ENCODE measurements at places on chromosomes 5 and 9.

DNA sequence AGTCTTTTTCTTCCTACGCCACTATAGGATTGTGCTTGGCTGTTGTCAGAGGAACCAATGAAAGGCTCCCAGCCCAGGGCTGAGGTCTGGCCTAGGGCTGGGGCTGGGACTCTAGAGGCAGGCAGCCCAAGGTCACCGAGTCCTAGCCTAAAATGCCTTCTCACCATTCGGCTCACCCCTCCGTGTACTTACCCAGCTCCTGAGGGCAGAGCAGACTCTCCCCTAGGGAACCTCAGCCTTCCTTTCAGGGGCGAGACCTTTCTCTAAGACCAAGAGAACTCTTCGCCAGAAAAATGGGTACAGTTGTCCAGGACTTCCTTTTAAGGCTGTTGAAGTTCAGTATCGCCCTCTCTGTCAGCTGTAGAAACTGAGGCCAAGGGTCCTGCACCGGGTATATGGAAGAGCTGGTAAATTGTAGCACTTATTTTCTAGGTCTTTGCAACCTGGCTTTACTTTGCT is 1.7 kb upstream of the SPRY4 start:
- no peak for DNase-seq

- no peak for DNase-seq
These were observed 139.3 kb downstream of the EMB start for GRCh38 chr5:50301756-50302155.

DNA sequence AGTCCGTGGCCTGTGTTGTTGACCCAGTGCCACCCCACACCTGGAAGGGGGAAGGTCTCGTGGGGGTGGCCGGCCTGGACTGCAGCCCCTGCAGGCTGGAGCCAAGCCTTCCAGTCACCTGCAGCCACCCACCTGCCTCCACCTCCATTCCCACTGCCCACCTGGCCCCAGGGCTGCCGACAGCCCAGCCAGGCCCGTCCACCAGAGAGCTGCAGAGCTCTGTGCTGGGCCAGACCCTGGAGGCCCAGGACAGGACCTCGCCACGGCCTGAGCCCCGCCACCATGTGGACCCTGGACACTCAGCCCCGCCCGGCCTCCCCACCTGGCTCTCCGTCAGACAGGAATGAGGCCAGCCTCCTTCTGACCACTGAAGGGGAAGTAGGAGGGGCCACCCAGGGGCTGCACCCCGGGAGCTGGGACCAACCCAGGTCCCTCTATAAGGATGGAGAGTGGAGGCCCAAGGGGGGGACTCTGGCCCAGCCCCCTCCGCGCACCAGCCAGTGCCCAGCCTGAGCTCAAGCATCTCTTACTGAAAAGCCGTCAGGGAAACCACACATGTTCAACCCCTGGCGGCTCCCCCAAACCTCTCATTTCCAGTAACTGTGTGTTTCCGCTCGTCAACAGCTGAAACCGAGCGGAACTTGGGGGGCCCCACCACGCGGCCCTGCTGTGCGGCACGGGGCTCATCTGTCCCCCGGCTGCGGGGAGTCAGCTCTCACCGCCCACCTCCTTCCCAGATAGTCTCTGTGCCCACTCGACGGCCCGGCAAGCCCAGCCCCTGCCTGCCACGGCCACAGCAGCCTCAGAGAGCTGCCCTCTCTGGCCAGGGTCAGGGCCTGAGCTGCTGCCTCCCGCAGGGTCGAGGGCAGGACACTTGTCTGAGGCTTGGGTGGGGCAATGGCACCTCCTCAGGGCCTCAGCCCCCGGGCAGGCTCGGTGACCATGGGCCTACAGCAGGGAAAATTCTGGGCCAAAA is 12.8 kb downstream of the NOTCH1 start:
- DNase-seq = no peak

DNA sequence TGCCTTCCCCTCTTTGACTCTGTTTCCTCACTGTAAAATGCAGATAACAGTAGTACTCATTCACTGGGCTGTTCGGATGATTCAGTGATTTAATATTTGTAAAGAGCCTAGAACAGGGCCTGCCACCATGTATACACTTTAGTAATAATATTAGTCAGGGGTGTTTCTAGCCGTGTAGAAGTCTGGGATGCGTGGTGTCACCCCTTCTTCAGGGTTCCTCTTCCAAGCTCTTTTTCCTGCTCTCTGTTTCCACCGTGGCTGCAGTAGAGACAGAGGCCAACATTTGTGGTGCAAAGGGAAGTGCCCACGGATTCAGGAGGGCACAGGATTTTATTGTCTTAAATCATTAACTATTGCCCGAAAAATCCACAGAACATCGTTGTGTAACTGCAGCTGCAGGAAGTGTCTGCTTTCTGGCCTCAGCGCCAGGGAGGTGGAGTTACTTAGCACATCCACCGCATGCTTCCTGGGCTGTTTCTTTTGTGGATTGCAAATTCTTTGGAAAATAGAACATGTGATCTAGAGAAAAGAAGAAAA is 61.7 kb downstream of the TRIO start:
- no peak for DNase-seq

DNA sequence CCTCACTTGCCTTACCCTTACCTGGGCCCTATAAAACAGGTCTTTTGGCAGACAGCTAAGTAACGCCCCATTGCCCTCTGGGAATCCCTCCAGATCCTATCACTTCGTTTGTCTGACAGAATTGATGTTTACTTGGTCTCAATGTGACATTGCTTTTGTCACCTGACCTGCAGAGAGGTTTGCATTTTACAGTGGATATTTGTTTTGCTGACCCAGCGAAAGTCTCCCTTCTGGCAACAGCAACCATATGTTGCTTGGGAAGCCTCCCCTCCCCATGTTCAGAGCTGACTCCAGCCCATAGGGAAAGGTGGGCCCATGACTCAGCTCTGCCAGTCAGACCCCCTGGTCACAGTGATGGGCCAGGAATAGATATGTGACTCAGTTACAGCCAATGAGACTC is 54.0 kb upstream of the LARP1 start:
- no peak for DNase-seq
